ENCODE measurements at places on chromosomes 4 and X. TPM values are rescaled to one million over a fixed set of nuclear protein-coding genes. Genes with fewer than 3 reads are reported as not detected.

Gene TCEAL6
- not detected for total RNA-seq

Gene CSN1S1
- not detected for total RNA-seq

Gene SPANXC
- not detected for total RNA-seq

DNA sequence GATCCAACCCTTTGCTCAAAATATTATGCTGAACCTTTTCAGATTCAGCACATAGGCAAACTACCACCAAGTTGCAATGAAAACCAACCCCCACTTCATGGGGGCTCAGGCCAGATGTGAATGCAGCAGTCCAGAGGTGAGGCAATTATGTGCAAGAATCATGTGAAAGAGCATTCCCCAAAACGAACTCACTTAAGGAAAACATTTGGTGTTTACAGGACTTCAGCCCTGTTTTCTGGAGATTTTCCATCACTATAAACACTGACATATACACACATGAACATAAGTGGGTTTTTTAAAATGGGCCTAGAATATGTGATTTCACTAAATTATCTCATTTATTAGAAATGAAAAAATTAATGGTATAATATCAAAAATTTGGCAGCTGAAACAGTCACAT lies 31.5 kb downstream of the BMP3 start:
- DNase-seq, result no peak

DNA sequence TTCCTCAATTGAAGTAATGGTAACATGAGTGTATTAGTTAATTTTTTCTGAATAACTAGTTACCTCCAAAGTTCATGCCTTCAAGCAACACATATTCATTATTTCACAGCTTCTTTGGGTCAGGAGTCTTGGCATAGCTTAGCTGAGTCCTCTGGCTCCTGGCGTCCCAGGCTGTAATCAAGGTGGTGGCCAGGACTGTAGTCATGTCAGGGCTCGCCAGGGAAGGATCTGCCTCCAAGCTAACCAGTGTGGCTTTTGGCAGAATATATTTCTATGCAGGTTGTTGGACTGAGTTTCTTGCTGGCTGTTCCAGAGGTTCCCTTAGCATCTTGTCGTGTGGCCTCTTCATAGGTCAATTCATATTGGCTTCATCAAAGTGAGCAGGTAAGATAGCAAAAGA lies 10.0 kb upstream of the HS3ST1 start:
- no peak for DNase-seq

DNA sequence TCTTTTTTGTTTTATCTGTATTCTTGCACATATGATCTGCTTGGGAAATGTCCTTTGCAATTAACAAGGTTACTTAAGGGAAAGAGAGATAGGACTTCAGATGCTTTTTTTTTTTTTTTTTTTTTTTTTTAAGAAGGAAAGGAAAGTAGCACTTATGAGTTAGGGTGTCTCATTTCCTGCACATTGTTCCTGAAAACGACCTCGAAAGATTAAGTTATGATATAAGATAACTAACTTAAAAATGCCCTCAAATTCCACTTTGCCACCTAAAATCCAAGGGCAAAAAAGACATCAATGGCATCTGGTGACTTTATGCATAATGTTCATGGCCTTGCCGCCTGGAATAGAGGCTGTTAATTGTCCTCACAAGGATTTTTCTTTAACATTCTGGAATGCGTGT lies 44.9 kb downstream of the PCDH7 start:
- DNase-seq, result no peak

- no peak for DNase-seq
These were observed 161.6 kb downstream of the PDGFRA start for GRCh38 chr4:54390670-54391069.

All from kidney (tissue), 22 donors.